Muscle of back (tissue), 13 donors: ENCODE measurements at places on chromosomes 2 and 18.

DNA sequence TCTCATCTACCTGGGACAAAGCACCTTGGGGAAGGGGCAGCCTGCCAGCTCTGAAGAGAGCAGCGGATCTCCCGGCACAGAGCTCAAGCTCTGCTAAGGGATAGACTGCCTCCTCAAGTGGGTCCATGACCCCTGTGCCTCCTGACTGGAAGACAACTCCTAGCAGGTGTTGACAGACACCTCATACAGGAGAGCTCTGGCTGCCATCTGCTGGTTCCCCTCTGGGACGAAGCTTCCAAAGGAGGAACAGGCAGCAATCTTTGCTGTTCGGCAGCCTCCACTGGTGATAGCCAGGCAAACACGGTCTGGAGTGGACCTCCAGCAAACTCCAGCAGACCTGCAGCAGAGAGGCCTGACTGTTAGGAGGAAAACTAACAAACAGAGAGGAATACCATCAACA, 549.9 kb upstream of the LRATD1 start:
- no peak for DNase-seq

GRCh38 chr2:119821266-119821665, 61.5 kb downstream of the PTPN4 start:
- no peak for DNase-seq

DNA sequence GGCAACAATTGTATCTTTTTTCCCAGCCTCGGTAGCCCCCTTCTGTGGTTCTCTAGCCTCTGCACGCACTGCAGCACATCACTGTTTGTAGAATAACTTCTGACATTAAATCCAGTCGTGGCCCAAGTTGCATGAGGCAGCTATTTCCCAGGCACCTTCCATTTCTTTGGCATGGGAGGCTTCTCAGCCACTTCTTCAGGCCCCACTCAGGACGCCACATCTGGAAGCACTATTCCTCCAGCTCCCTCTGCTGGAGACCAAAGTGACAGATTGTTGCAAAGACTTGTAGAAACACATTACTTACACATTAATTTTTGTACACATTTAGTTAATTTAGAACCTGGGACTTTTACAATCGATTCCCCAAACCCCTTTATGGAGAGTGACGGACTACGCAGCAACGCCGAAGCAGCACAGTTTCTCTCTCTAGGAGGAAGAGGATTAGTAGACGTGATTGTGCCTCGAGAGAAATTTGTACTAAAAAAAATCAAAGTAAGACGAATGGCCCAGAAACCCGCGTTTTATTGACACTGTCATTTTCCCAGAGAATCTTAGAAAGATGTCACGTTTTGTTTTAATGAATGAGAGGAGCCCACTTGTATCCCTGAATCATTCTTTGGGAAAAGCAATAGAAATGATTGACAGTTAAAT, 57.8 kb upstream of the RGPD5 start:
- DNase-seq: peak; percentile 43

- no peak for DNase-seq
These were observed 83.1 kb downstream of the FIGN start for GRCh38 chr2:163652751-163653150.

DNA sequence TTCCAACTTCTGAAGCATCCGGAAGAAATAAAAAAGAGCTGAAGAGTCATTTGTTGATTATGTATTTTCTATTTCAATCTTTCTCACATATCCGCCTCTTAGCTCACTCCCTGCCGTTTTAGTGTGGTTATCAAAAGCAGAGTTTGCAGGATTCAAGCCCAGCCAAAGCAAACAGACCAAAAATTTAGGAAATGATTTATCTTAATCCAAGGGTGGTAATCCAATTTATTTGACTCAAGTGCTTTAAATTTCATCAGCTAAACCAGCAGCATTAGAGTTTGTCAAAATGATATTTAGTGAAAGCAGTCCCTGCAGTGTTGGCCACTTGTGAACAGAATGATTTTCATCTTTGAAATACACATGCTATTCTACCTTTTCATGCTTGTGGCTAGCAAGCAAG, 129.3 kb upstream of the CCDC68 start:
- DNase-seq: no peak

- DNase-seq: no peak
These were observed 11.8 kb downstream of the C2orf69 start for GRCh38 chr2:199922856-199923255.

- no peak for DNase-seq
These were observed 109.2 kb downstream of the FSHR start for GRCh38 chr2:49045083-49045482.

DNA sequence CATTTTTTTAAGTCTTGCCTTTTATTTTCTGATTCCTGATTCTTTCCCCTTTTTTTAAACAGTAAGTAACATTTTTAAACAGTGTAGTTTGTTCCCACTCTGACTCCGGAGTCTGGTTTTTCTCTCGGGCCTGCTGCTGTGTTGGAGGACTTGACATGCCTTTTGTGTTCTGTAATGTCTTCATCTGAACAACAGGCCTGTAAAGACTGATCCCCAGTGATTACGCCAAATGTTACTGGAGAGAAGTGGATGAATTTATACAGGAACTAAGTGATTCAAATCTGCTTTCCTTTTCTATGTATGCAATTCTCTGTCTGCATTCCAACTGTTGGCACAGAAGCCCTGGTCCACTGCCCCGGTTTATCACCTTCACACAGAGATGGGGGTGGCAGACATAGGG, 54.3 kb upstream of the RMDN2 start:
- peak; percentile 51 for DNase-seq

DNA sequence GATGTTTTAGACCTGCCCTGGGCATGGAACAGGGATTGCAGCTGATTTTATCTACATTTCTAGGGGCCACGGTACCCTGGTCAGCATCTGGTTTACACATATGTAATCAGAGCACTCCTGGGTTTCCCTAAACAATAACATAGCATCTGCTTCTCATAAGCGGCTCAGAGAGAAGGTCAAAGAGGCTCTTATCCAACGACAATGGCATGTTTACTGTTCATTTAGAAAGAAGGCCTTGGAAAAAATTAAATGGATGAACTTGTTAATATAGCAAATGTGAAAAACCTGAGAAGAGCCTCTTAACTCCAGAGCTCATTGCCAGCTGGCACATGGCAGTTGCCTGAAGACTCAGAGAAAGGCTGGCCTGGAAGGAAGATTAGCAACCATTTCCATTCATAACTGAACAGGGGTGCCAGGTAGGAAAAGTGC, 202.8 kb upstream of the THUMPD2 start:
- DNase-seq: peak; percentile 28

- no peak for DNase-seq
These were observed 90.6 kb upstream of the ARL4C start for GRCh38 chr2:234587341-234588053.

- no peak for DNase-seq
These were observed 199.4 kb downstream of the AGAP1 start for GRCh38 chr2:235693279-235693678.

DNA sequence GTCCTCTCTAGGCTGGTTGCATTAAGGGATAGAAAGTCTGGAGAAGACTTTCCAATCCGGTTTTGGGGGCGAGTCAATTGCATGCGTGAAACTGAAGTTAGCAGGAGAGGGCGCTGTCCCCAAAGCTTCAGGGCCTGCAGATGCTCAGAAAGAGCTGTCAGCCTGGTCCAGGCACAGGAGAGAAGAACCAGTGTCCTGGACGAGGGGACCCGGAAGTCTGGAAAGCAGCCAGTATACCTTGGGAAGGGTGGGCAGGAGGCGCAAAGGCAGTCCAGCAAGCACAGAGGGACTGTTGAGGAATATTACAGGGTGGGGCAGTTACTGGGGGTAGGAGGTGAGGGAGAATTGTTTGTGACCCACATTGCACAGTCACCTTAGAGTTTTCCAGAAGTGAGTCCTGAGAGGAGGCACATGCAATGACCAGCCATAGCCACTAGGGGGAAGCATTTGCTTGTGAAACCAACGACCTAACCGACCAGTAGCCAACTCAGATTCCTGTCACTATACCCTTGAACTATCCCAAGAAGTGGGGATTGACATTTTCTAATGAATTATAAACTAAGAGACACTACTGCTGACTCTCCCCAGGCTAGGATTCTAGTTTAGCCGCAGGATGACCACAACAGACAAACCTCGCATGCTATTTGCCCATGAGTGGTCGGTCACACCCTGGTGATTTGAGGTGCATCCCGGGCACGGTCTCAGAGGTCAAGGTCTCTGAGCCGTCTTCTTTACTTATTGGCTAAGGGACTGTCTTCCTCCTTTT, 172.8 kb downstream of the RDH14 start:
- peak; percentile 86 for DNase-seq

DNA sequence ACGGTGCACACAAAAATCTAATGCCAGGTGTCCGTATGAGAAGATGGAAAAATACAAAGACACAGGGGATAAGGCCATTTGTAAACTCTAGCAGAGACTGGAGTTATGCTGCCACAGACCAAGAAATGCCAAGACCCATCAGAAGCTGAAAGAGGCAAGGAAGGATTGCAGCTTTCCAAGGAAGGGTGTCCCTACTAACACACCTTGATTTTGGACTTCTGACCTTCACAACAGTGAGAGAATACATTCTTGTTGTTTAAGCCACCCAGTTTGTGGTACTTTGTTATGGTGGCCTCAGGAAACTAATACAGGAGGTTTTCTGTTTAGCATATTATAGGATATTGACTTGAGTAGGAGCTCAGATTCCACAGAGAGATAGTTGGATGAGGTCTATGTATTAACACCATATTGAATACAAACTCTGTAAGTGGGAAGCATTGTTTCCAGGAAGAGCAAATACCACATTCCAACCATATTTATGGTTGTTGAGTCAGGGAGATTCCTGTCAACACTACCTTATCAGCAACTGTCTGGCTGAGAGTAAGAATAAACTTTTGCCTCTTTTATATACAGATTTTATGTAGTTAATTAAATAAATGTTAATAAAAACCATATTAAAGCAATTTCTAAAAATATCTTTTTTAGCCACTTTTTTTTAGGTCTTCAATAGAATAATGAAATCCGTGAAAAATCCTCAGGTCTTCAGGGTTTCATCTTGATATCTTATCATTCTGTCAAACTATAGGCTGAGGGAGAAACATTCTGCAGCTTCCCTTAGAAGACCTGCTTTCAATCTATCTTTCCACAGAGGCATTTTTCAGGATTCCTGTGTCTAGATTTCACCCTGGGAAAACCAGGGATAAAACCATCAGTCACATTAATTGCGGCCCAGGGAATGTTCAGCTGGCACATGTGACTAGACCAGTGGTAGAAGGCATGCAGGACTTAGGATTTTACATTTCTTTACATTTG, 35.4 kb upstream of the HNMT start:
- no peak for DNase-seq

DNA sequence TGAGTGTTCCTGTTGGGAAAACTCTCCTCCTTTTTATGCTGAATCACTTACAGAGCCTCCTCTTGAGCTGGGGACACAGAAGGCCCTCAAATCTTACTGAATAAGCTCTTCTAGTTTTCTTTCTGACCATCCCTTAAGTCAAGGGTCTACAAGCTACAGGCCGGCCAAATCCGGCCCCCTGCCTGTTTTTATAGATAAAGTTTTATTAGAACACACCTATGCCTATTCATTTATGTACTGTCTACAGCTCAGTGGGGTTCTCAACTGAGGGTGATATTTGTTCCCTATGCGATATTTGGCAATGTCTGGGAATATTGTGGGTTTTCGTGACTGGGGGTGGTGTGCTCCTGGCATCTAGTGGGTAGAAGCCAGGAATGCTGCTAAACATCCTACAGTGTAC, 14.0 kb downstream of the CDC42EP3 start:
- DNase-seq: no peak

DNA sequence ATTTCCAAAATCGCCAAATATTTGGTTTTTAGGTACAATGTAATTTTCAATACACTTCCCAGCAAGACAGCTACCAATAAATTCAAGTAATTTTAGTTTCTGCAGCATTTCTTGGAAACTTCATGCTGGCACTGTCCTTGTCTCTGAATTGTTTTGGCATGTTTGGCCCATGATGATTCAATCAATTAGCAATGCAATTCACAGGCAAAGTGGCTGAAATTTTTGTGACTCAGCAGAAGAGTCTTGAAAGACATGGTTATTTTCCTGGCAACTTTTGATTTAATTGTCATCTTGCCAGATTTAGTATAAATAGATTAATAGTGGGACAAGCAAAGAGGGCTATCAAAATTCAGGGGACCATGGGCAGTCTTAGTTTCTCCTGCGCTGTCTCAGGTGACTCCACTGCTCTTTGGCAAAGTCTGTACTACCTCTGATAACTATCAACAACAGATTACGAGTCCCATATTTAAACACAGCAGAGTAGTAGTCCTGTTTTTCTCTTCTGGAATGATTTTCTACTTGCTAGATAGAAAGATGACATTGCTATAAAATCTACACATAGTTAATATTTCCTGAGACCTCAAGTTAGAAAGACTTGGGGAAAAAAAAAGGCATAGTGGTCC, 88.9 kb upstream of the CYP26B1 start:
- peak; percentile 41 for DNase-seq

GRCh38 chr2:157124731-157125130, 132.8 kb upstream of the GALNT5 start:
- no peak for DNase-seq

DNA sequence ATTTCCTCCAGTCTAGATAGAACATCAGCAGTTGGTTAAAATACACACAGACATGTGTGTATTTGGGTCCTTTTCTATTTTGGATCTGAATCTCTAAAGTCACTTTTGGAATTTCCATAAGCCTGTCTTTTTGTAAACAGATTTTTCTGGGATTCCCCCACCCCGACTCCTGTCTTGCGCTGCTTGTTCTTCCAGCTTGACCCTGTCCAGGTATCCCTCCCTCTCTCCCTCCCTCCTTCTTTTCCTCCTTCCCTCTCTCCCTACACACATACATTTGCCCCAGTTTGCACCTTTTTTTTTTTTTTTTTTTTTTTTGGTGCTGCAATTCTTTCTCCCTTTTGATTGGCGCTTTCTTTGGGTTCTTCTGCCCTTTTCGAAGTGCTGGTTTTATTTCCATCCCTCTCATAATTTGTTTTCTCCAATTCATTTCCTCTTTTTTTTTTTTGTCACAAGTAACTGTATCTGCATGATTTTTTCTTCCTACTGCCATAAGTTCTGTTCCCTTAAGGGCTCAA, 114.8 kb upstream of the SERTAD2 start:
- no peak for DNase-seq

GRCh38 chr18:42534313-42534712, 579.3 kb downstream of the PIK3C3 start:
- no peak for DNase-seq

- DNase-seq: no peak
These were observed 9.3 kb upstream of the MTCL1 start for GRCh38 chr18:8695932-8696517.

GRCh38 chr2:120323214-120323613, 22.7 kb upstream of the INHBB start:
- DNase-seq: peak; percentile 59
